ENCODE measurements at places on chromosomes 11 and 22. TPM values are rescaled to one million over a fixed set of nuclear protein-coding genes. Genes with fewer than 3 reads are reported as not detected.

DNA sequence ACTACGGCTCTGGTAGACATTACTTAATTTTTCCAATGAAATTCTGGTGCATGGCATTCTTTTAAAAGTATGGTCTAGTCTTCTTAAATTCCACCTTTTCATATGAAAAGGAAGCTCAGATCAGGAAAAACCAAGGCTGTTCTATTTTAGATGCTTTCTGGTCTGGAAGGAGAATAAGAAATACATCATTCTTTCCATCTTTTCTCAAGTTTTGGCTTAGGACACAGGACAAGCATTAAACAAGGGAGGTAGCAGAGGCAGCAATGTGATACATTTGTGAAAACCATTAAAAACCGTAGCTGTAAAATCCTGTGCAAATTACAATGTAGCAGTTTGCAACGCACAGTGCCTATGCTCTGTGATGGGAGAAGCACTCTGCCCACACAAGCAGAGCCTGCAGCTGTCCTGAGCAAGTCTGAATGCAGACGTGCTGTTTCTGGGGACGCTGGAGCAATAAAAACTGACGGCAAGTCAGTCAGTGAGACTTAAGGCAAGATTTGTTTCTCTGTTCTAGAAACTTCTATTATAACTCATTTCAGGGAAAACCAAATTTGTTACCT, 23.7 kb downstream of the NAP1L4 start:
- H3K36me3 ChIP-seq: peaks cover 62% of the 10 kb centered on the region
- no peaks in the 10 kb centered on the region for H3K4me1 ChIP-seq
- no peaks in the 10 kb centered on the region for H3K27me3 ChIP-seq
- DNase-seq: no peak

DNA sequence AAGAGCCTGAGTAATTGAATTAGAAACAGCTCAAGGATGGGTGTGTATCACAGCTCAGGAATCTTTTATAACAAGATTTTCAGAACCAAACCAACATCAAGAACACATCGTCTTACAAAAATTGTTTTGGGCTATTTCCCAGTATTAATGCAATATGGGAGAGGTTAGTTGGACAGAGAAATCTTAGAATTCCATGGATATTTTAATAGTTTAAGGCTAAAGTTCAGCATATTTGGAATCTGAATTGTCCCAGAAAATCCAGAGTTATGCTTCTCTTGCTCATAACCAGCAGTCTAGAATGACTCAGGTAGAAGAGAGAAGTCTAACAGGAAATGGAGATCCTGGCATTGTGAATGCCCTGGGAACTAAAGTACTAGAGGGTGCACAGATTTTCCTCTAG, 74.6 kb downstream of the ADM start:
- DNase-seq: no peak
- H3K4me3 ChIP-seq: no peak overlapping the region
- no peak overlapping the region for H3K27ac ChIP-seq
- H3K4me1 ChIP-seq: no peaks in the 10 kb centered on the region

DNA sequence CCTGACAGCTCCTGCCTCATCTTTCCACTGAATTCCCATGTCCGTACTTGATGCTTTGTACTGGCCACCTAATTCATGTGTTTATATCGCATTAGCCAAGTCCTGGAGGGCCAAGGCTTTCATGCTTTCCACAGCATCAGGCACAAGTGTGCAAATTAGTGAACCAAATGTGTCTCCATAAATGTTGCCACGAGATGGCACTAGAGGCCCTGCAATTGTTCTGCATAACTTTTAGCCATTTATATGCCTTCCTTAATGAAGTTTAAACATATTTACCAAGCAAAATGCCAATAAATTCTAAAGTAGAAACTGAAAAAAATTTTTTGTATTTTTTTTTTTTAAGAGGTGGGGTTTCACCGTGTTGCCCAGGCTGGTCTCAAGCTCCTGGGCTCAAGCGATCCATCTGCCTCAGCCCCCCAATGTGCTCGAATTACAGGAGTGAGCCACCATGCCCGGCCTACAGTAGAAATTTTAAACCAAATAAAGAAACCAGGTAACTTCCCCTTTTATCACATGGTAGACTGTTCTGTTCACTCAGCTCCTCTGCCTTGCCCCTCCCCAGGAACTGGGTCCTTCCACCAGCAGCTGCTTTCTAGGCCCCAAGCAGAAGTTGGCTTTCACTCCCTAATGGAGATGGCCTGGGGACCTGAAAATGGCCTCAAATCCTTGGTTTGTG, 20.8 kb upstream of the IL18BP start:
- no peak for DNase-seq
- H3K27me3 ChIP-seq: no peaks in the 10 kb centered on the region
- no peaks in the 10 kb centered on the region for H3K4me1 ChIP-seq
- no peaks in the 10 kb centered on the region for H3K36me3 ChIP-seq

- H3K27ac ChIP-seq: no peak overlapping the region
- no peak for DNase-seq
- H3K36me3 ChIP-seq: no peaks in the 10 kb centered on the region
- no peaks in the 10 kb centered on the region for H3K27me3 ChIP-seq
- no peak overlapping the region for H3K4me3 ChIP-seq
Measured at GRCh38 chr22:26798462-26799065, 141.2 kb downstream of the MIAT start.

The OSBP2 gene
- polyA plus RNA-seq: 3.4 TPM
